Nasal cavity respiratory epithelium epithelial cell of viscerocranial mucosa (primary cell): ENCODE measurements at places on chromosomes 6 and 20. TPM values are rescaled to one million over a fixed set of nuclear protein-coding genes. Genes with fewer than 3 reads are reported as not detected.

ANKEF1 gene
- total RNA-seq, result 9.6 and 13.7 TPM in 2 replicates

MLIP gene
- total RNA-seq, result 0.68 and 2.8 TPM in 2 replicates

FABP7 gene
- not detected in 2 replicates for total RNA-seq

ZKSCAN3 gene
- 3.1 and 6.5 TPM in 2 replicates for total RNA-seq

LIME1 gene
- 1.0 and 4.3 TPM in 2 replicates for total RNA-seq

BMP2 gene
- total RNA-seq, result 12.0 and 14.4 TPM in 2 replicates

WFDC10B gene
- total RNA-seq, result not detected in 2 replicates

SRXN1 gene
- 90.8 and 111 TPM in 2 replicates for total RNA-seq

LMBRD1 gene
- 13.0 and 36.4 TPM in 2 replicates for total RNA-seq

SLC32A1 gene
- not detected in 2 replicates for total RNA-seq

KCNB1 gene
- under 0.01 TPM in 1 of 2 replicates, not detected in the other for total RNA-seq

PRR18 gene
- total RNA-seq, result under 0.01 TPM in 2 replicates

SH3BGRL2 gene
- 12.2 and 24.3 TPM in 2 replicates for total RNA-seq

MICAL1 gene
- total RNA-seq, result 13.0 and 13.7 TPM in 2 replicates

PXDC1 gene
- 55.0 and 58.1 TPM in 2 replicates for total RNA-seq

SIRPD gene
- total RNA-seq, result not detected in 2 replicates

PRSS16 gene
- total RNA-seq, result 11.2 and 12.6 TPM in 2 replicates

NKAIN4 gene
- 2.7 TPM in 1 of 2 replicates, not detected in the other for total RNA-seq

KHDC1L gene
- not detected in 2 replicates for total RNA-seq

PTK7 gene
- total RNA-seq, result 68.4 and 143 TPM in 2 replicates

WFDC9 gene
- total RNA-seq, result not detected in 2 replicates

CEP57L1 gene
- total RNA-seq, result 14.0 and 16.0 TPM in 2 replicates

GINS1 gene
- 2.2 and 2.4 TPM in 2 replicates for total RNA-seq

PLEKHG1 gene
- 9.6 and 34.5 TPM in 2 replicates for total RNA-seq

TSPO2 gene
- not detected in 2 replicates for total RNA-seq

TULP1 gene
- not detected in 2 replicates for total RNA-seq

GNAS-AS1 gene
- under 0.01 and 0.28 TPM in 2 replicates for total RNA-seq

BTNL2 gene
- total RNA-seq, result 0.34 TPM in 1 of 2 replicates, not detected in the other

SLA2 gene
- total RNA-seq, result not detected in 2 replicates

RAMACL gene
- 0.68 and 2.6 TPM in 2 replicates for total RNA-seq

OR2B6 gene
- total RNA-seq, result not detected in 2 replicates

TRIM38 gene
- 4.8 and 8.6 TPM in 2 replicates for total RNA-seq

CCM2L gene
- total RNA-seq, result not detected in 2 replicates
